CD8-positive, alpha-beta memory T cell (primary cell): ENCODE measurements at places on chromosomes 11 and 22.
A peak's percentile ranks its signal among the peaks of the same experiment; 100 is the strongest.

DNA sequence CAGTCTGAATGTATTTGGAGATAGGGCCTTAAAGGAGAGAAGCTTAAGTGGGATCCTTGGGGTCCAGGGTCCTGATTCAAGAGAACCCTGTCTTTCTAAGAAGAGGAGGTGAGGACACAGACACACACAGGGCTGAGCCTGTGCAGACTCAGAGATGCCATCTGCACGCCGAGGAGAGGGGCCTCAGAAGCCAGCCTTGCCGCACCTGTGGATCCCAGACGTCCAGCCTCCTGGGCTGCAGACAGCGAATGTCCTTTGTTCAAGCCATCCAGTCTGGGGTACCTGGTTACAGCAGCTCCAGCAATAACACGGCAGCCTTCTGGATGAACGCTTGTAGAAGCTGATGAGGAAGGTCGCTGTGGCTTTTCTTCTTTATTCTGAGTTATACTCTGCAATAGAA lies 1086.1 kb downstream of the BRD1 start:
- DNase-seq, result no peak

DNA sequence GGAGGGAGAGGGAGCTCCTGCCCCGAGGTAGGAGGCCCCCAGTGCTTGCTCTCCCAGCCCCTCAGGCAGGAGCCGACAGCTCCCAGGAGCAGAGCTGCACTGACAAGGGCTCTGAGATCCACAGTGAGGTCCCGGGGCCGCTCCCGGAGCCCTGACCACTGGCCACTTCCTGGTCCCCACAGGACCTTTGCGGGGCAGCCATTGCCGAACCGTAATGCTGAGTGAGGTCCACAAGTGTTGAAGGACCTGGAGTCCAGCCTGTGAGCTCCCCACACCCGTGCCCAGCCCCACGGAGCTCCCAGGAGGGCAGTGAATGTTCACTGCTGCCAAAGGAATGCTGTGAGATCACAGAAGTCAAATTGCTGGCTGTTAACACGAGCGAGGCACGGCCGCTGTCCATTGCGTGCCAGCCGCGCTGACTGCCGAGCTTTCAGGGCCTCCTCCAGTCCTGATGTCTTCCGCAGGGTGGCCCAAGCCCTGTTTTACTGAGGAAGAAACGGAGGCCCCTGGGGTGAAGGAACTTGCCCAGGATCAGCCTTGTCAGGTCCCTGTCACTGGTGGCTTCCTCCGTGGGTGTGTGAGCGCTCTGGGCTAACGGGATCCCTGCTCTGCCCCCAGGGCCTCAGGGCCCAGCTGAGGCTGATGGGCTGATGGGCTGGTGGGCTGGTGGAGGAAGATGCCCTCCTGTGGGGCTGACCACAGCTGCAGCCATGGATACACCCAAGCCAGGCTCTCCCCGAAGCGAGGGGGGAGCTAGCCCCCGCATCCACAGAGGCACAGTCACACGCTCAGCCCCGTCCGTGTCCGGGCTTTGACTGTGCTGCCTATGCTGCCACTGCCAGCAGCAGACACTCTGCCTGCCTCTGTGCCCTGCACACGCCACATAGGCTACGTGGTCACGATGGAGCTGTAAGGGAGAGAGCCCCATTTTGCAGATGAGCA lies 70.8 kb downstream of the WNT7B start:
- DNase-seq, result no peak

- DNase-seq, result no peak
Observed at GRCh38 chr11:108983636-108984420, 319.0 kb downstream of the DDX10 start.

GRCh38 chr11:127182586-127183203 lies 182.1 kb upstream of the KIRREL3 start:
- DNase-seq, result no peak

GRCh38 chr11:111814557-111815320 lies 48.5 kb upstream of the PPP2R1B start:
- no peak for DNase-seq

GRCh38 chr11:23574149-23574548 lies 713.9 kb upstream of the CCDC179 start:
- no peak for DNase-seq

DNA sequence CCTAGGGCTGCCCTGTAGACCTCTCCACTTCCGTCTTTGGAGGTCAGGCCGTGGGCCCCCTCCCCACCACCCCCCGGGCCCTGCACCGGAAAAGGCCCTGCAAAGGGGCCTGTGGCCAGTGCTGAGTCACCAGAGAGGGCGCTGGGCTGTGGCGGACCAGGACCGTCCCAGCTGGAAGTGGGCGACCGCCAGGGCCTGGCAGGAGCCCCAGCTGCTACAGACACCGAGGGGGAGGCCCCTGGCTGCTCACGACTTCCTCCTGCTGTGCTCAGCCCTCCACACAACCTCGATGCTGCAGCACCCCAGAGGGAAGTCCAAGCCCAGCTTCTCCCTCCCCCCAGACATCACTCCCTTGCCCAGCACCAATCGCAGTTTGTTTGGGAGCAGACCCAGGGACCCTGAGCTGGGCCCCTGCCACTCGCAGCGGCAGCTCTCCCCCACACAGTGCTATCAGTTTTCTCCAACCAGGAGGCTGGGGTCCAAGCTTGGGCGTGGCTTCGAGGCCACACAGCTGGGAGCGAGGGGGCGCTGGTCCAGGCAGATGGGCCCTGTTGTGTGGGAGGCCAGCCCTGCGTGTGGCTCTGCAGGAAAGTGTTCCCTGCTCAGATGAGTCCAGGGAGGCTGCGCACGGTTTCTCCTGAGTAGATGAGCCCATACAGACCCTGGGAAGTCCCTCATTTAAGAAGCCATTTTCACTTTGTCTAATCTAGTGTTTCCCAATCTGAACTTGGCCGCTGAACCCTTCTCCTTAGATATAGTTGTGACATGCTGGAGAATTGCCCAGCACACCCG lies 5.6 kb upstream of the SH3BP1 start:
- DNase-seq, result peak; percentile 80
